ENCODE measurements at places on chromosomes 12 and 14.

GRCh38 chr12:1469070-1469469 is 125.3 kb downstream of the FBXL14 start:
- DNase-seq, result no peak

- no peak for DNase-seq
These were observed 116.3 kb downstream of the GLT1D1 start for GRCh38 chr12:128969480-128970055.

GRCh38 chr12:101891462-101891971 is 14.1 kb downstream of the DRAM1 start:
- DNase-seq, result peak; percentile 51

DNA sequence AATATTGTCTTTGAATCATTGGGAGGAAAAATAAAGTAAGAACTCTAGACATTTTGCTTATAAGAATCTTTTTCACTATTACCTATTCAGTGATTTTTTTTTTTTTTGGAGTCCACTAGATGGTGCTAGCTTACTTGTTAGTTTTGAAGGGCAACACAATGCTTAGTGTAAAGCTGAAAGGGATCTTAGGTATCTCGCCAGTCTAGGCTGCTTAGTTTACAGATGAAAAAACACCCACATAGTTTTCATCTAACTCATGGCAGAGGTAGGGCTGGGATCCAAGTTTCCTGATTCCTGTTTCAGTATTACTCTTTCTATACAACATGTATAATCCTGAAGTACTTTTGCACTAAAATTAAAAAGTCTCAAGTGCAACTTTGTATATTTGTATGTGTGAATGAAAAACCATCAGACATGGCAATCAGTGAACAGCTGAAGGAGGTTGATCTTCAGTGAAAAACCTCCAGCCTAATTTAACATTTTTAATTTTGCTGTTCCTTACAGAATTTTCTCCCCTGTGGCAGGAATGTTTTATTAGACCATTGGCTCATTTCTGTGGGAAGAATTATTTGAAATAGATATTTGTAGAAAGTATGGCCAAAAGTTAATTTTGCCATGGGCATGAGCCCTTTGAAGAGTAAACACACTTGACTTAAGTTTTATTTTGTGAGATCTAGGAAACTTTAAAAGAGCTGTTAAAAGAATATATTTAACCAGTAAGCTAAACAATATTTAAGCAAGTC is 40.7 kb downstream of the LRRIQ1 start:
- DNase-seq, result peak; percentile 28

DNA sequence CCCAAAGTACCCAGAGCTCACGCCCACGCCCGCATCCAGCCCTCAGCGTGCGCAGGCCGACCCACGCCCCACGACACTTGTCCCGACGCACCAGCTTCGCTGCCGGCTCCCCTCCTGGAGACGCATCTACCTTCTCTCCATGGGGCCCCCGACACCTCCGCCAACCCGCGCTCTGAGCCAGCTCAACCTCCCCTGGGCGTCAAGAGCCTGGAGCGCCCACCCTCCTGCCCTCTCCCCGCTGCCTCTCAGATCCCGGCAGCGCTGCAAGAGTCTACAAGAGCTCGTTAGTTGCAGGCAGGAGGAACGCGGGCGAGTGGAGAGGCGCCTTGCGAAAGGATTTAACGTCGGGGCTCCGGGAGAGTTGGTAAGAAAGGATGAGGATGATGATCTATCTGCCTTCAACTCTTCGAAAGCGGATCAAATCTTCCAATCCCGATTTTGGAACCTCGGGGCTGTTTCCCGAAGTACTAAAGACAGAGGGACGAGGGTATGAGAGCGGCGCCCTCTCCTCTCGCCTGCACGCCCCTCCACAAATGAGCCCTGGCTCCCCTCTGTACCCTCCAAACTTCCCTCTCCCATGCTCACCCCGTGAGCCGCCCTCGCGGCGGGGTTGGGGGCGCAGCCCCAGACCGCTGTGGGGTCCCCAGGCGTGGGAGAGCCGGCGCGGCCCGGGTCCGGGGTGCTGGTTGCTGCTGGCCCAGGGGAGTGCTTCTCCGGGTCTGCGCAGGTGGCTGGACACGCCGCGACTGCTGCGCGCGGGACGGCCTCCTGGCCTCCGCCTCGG is 979 bp downstream of the LTBP2 start:
- no peak for DNase-seq

- peak; percentile 71 for DNase-seq
These were observed 101.0 kb downstream of the BEGAIN start for GRCh38 chr14:100486025-100486828.

DNA sequence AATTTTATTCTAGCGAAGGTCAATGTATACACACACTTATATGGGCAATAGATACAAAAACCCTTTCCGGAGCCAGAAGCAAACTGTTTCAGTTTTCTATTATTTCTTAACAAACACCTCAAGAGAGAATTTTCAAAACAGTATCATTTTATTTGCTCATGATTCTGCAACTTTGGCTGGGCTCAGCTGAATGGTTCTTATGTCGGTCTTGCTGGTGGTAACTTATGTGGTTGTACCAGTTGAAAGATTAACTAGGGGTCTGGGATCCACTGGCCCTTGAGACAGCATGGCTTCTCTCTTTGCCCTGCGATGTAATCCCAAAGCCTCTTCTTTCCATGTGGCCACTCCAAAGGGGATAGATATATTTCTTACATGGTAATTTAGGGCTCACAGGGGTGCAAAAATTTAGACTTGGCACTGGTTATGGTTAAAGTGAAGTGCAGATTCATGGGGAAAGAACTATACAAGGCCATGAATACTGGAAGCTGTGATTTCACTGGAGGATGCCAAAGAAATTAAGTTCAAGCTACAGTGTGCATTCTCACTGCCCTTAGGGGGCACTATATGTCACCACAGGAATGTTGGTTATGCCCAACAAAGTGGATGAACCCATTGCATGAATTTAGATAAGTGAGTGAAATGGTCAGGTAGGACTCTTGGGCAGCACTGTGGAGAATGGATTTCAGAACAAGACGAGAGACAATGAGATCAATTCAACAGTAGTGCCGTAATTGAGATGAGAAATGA is 94.3 kb upstream of the NAV3 start:
- DNase-seq, result no peak

GRCh38 chr14:50173891-50174290 is 57.5 kb downstream of the SOS2 start:
- no peak for DNase-seq

- no peak for DNase-seq
These were observed 74.7 kb downstream of the NIN start for GRCh38 chr14:50756300-50756699.

GRCh38 chr12:64791036-64791435 is 31.8 kb upstream of the GNS start:
- DNase-seq, result no peak

DNA sequence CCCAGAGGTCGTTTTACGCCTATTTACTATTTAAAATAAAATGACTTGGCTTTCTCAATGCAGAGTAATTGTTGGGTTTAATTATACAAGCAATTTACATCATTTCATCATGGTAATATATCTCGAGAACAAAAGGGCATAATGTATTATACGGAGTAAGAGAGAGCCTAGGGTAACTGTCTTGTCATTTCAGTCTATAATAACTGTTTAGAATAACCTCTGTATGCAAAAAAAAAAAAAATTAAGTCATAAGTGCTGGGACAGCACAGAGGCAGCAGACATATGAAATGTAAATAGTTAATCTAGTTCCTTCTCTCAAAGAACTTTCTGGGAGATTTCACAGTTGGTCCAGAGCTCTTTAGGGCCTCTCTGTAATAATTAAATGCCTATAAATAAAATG is 284.9 kb downstream of the TMTC2 start:
- no peak for DNase-seq

GRCh38 chr14:105999361-106000028 is 473.1 kb downstream of the TMEM121 start:
- no peak for DNase-seq

GRCh38 chr14:94485944-94486841 is 10.2 kb upstream of the SERPINA9 start:
- peak; percentile 36 for DNase-seq

DNA sequence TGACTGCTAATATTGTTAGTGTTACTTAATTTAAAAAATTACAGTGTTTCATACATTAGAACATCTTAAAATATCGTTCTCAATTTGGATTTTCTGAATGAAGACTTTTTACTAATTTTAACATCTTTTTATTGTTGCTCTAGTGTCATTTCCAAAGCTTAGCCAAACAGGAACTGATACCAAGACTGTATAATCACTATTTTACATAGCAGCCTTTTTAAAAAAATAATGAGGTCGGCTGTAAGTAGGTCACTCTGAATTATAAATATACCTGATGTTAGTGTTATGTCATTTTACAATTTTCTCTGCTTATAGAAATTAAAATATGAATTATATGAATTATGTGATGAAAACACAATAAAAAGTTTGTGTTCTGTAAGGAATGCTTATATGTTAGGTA is 321.5 kb downstream of the TMEM117 start:
- no peak for DNase-seq

- no peak for DNase-seq
These were observed 103.3 kb upstream of the FZD10 start for GRCh38 chr12:130058926-130059472.

GRCh38 chr12:109269428-109269827 is 39.7 kb downstream of the FOXN4 start:
- DNase-seq, result no peak

DNA sequence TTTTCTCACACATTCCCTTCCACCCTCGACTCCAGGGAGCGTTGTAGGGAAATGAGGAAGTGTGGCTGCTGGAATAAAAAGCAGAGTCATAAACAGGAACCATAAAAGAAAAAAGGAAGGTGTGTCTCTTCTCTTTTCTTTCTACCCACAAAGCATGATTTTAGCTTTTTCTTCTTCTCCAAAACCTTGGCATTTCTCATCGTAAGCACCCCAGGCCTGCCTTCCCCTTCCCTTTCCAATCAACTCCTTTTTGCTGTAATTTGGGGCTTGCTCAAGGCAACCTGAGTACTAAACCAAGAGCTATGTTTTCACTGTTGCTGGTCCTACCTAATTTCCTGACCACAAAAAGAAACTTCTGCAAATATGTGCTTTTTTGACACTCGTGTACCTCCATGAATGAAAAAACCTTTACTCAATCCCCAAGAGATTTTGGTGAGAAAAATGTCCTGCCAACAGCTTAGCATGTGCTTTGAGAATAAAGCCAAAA is 9.2 kb downstream of the PLBD1 start:
- DNase-seq, result no peak

GRCh38 chr12:128399253-128399652 is 132.3 kb downstream of the TMEM132C start:
- no peak for DNase-seq

DNA sequence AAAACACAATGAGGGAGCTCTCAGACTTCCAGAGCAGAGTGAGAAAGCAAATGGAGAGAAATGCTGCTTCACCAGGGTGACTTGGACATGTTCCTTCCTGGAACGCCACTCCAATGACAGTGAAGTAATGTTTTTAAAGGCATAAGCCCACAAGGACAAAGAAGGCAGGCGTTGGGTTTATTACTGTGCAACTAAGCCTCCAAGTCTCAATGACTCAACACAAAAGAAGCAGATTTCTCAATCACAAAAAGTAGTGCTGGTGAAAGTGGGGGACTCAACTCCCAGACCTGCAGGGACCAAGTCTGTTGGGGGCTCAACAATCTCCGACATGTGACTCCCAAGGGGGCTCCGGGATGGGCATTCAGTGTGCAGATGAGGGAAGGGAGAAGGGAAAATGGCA is 505.2 kb downstream of the BCL11B start:
- DNase-seq, result no peak

DNA sequence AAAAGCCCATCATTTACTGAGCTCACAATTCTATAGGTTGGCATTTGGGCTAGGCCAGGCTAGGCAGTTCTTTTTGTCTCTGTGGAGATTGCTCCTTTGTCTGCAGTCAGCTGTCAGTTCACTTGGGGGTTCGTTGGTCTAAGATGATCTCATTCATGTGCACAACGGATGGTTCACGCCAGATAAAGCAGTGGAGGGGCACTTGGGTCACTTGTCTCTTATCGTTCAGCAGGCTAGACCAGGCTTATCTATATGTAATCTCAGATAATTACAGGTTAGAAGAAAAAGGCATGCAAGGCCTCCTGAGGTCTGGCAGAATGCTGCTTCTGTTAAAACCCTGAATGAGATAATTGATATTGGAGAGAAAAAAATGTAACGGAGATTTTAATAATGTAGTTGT is 119.0 kb upstream of the ATP2B1 start:
- no peak for DNase-seq

DNA sequence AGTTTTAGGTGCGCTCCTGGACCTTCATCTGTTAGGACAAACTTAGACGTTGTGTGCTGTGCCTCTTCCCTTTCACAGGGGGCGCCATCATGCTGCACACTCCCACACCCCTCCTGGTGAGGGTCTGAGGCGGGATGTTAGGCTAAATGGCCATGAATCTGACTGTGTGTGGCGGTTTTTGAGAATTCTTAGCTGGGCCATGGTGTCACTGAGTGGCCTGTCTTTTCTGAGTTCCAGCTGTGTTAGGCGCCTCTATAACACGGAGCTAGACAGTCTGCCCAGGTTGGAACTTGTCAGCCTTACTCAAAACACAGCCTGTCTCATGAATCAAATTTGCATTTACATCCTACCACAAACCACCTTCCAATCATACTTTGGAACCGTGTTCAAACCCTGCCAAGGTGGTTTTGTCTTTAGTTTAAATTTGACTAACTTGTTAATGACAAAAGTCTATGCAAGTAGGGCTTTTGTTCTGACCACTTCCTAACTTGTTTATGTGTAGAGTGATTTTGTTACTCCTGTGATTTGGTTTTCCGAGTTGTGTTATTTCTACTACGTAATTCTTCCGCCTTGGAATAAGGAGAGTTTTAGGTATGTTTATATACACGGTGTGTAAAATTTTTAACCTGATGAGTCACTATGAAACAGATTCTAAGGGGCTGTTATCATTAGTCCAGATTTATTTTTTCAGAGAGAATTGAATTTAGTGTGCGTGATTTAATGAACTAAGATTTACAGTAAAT is 19.6 kb downstream of the ACVR1B start:
- no peak for DNase-seq
